K562 (cell line): ENCODE measurements at places on chromosomes 7 and 10.

DNA sequence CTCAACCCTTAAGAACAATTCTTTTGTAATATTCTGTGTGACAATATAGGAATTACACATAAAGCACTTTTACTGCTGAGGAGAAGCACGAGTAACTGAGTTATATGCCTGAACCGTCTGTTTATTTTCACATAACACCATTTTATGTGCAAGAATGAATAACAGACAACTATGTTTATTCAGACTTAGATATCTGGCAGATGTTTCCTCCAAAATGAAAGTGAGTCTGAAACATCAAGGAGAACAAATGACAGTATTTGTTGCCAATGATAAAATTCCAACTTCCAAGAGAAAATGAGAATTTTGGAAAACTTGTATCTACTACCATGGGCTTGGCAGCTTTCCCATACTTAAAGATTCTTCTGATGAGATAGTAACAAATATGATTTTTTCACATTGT is 51.4 kb downstream of the DNMBP start:
- H3K27me3 ChIP-seq: no peaks in the 10 kb centered on the region
- H3K4me1 ChIP-seq: no peaks in the 10 kb centered on the region
- DNase-seq: no peak
- peaks cover 6% of the 10 kb centered on the region; the same call in 1 of the 3 replicates for H3K36me3 ChIP-seq
- no peak overlapping the region for H3K4me3 ChIP-seq
- no peak overlapping the region for H3K27ac ChIP-seq

- DNase-seq: peak; percentile 92
- H3K27ac ChIP-seq: no peak overlapping the region
- no peak overlapping the region for H3K4me3 ChIP-seq
- no peaks in the 10 kb centered on the region for H3K4me1 ChIP-seq
- H3K27me3 ChIP-seq: peaks cover 10% of the 10 kb centered on the region
- no peaks in the 10 kb centered on the region for H3K36me3 ChIP-seq
Measured at GRCh38 chr7:67625257-67625737, 628.7 kb downstream of the TYW1 start.

GRCh38 chr7:11485636-11486035 is 346.4 kb downstream of the THSD7A start:
- H3K4me3 ChIP-seq: no peak overlapping the region
- no peak for DNase-seq
- H3K36me3 ChIP-seq: no peaks in the 10 kb centered on the region
- no peaks in the 10 kb centered on the region for H3K4me1 ChIP-seq

DNA sequence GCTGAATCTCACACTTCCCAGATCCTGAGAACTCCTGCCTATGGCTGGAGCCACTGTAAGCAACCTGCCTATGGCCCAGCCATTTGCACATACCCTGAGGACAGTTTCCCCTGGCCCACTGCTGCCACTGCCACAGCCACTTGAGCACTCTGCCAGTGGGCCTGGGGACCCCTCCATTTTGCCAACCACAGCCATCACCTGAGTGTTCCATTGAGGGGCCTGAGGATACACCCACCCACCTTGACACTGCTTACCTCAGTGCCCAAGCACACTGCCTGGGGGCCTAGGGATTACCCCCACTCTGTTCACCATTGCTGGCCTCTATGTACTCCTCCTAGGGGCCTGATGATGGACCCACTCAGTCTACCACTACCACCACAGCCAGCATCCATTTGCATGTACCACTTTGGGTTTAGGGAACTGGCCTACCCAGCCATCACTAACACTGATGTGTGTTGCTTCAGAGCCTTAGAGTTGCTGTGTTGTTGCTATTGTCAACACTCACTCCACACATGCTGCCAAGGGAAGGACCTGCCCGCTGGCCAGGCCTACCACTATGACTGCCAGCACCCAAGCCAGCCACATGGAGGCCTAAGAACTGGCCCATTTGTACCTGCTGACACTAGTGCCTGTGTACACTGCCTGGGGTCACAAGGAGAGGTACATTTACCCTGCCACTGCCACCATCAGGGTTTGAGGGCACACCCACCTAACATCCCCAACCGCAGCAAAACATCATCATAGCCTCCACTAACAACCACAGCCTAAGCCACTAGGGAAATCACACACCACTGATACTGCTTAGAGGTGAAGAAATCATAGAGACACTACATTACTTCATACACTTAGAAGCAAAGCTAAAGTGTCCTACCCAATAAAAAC is 45.9 kb upstream of the ANTXRL start:
- DNase-seq: no peak
- no peaks in the 10 kb centered on the region for H3K36me3 ChIP-seq
- no peaks in the 10 kb centered on the region; the same call in 1 of the 3 replicates for H3K27me3 ChIP-seq
- H3K4me3 ChIP-seq: no peak overlapping the region

DNA sequence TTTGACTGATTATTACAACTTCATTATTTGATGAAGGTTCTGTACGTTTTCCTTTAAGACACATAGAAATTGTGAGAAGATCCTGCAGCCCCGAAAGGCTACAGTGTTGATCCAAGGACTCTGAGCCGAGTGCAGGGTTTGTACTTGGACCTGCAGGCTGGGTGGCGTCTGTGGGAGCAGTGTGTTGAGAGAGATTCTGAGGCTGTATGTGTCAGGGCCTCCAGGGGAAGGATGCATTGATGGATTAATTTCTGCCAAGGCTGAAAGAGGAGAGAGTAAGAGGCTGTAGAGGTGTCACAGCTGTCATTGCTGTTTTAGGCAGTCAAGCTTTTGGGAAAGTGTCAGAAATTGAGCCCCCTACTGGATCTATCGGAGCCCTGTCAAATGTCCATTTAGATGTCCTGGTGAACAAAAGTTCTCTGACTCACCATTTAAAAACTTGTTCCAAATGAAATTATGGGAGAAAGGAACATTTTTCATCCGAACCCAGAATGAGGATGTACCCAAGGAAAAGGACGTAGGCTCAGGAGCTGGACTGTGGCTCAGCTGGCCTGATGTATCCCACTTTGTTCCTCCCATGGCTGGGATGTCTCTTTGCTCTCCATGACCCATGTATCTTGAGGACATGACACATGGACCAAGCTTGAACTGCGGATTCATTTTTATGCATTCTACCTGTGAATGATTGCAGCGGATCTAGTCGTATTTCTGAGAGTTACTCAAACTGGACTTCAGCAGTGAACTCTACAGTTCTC is 102.2 kb downstream of the TCF7L2 start:
- no peaks in the 10 kb centered on the region for H3K36me3 ChIP-seq
- peaks cover 16% of the 10 kb centered on the region for H3K27me3 ChIP-seq
- peak; percentile 16 for DNase-seq
- H3K27ac ChIP-seq: no peak overlapping the region
- H3K4me1 ChIP-seq: no peaks in the 10 kb centered on the region; the same call in 1 of the 2 replicates
- H3K4me3 ChIP-seq: no peak overlapping the region

- no peaks in the 10 kb centered on the region for H3K4me1 ChIP-seq
- H3K27ac ChIP-seq: no peak overlapping the region
- H3K36me3 ChIP-seq: no peaks in the 10 kb centered on the region
- H3K27me3 ChIP-seq: no peaks in the 10 kb centered on the region; the same call in 1 of the 2 replicates
- DNase-seq: no peak
Measured at GRCh38 chr10:122257041-122257440, 14.1 kb upstream of the BTBD16 start.

GRCh38 chr10:97974100-97974499 is 56.3 kb downstream of the CRTAC1 start:
- peaks cover 10% of the 10 kb centered on the region; the same call in 1 of the 3 replicates for H3K27me3 ChIP-seq
- H3K4me3 ChIP-seq: no peak overlapping the region
- no peaks in the 10 kb centered on the region for H3K4me1 ChIP-seq
- H3K27ac ChIP-seq: no peak overlapping the region

DNA sequence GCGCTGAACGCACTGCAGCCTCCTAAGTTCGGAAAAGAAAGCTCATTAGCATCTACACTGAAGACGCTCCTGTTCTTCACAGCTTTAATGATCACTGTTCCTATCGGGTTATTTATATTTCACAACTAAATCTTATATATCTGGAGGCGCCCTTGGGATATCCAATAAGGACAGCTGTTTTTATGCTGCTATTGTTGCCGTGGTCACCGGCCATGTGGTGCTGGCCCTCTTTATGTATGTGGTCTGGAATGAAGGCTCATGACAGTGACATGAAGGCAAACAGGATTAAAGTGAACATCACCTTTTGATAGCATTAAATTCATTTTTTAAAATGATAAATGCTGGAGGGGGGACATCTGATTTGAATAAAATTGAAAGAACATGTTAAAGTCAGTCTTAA is 8.8 kb downstream of the BLVRA start:
- H3K4me1 ChIP-seq: peaks cover 64% of the 10 kb centered on the region
- no peaks in the 10 kb centered on the region for H3K27me3 ChIP-seq
- DNase-seq: no peak
- H3K27ac ChIP-seq: no peak overlapping the region
- no peak overlapping the region for H3K4me3 ChIP-seq

- no peak overlapping the region for H3K4me3 ChIP-seq
- H3K27me3 ChIP-seq: peaks cover 8% of the 10 kb centered on the region
- H3K27ac ChIP-seq: no peak overlapping the region
- no peaks in the 10 kb centered on the region for H3K4me1 ChIP-seq
- DNase-seq: no peak
- no peaks in the 10 kb centered on the region for H3K36me3 ChIP-seq
Measured at GRCh38 chr10:45061982-45062381, 61.3 kb downstream of the ZNF22 start.

DNA sequence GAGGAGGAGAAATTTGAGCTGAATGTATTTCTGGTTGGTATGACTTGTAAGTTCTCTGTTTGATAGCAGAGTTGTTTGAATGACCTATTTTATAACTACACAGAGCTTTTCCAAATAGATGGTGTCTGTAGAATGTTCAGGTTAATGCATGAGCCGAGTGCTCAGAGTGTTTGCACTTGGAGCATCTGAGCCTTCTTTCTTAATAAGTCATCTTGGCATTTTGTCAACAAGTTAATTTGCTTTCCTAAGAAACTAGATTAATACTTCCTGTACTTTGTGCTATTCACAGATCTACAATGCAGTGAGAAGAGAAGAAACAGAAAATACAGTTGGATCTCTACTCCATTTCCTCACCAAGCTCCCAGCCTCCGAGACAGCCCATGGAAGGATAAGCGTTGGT is 138.2 kb downstream of the PLCE1 start:
- no peaks in the 10 kb centered on the region for H3K36me3 ChIP-seq
- H3K27me3 ChIP-seq: no peaks in the 10 kb centered on the region
- no peak for DNase-seq
- no peak overlapping the region for H3K27ac ChIP-seq
- H3K4me1 ChIP-seq: no peaks in the 10 kb centered on the region

DNA sequence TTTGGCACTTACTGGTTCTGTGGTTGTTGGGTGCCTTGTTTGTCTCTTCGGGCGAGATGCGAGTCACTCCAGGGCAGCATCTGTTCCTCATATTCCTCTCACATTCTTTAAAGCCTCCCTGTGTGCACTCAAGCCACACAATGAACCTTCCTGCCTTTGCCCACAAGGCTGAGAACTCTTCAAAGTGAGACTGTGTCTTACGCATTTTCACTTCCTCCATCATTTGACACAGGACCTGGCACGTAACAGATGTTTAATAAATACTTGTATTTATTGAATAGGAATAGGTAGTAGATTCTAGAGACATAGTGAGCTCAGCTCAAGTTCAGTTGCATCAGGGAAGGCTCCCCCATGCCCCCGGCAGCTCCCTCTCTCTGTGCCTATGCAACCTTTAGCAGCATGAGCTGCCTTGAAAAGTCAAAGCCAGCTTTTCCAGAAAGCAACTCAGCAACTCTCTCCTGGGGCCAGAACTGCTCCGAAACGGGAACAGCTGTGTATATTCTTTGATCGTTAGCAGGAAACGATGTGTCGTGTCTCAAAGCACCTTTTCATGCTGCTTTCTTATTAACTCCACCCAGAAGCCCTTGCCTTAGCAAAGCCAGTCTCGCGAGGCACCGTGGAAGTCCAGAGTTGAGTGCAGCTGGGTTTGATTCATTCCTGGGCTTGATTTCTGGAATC is 97.5 kb downstream of the PFKFB3 start:
- H3K4me3 ChIP-seq: no peak overlapping the region
- H3K36me3 ChIP-seq: no peaks in the 10 kb centered on the region
- H3K27me3 ChIP-seq: peaks cover 10% of the 10 kb centered on the region; the same call in 2 of the 3 replicates
- H3K27ac ChIP-seq: no peak overlapping the region

DNA sequence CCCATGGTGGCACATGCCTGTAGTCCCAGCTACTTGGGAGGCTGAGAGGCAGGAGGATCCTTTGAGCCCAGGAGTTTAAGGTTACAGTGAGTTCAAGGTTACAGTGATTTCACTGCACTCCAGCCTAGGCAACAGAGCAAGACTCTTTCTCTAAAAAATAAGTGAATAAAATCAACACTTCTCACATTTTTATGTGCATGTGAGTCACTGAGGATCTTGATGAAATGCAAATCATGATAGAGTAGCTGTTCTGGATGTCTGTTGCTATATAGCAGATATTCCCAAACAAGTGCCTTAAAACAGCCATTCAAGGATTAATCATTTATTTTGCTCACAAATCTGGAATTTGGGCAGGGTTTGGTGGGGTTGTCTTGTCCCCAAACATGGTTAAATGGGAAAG is 62.3 kb upstream of the ARHGAP12 start:
- H3K4me3 ChIP-seq: no peak overlapping the region
- DNase-seq: no peak
- H3K36me3 ChIP-seq: no peaks in the 10 kb centered on the region
- H3K27ac ChIP-seq: no peak overlapping the region
- no peaks in the 10 kb centered on the region for H3K4me1 ChIP-seq

GRCh38 chr7:45584261-45585210 is 10.4 kb downstream of the ADCY1 start:
- no peaks in the 10 kb centered on the region for H3K36me3 ChIP-seq
- H3K4me1 ChIP-seq: no peaks in the 10 kb centered on the region
- no peak overlapping the region for H3K4me3 ChIP-seq
- no peak for DNase-seq

- H3K4me1 ChIP-seq: no peaks in the 10 kb centered on the region
- H3K36me3 ChIP-seq: no peaks in the 10 kb centered on the region
- H3K27me3 ChIP-seq: no peaks in the 10 kb centered on the region; the same call in 2 of the 3 replicates
- no peak overlapping the region for H3K27ac ChIP-seq
Measured at GRCh38 chr10:46234431-46235060, 52.3 kb upstream of the ANTXRL start.

DNA sequence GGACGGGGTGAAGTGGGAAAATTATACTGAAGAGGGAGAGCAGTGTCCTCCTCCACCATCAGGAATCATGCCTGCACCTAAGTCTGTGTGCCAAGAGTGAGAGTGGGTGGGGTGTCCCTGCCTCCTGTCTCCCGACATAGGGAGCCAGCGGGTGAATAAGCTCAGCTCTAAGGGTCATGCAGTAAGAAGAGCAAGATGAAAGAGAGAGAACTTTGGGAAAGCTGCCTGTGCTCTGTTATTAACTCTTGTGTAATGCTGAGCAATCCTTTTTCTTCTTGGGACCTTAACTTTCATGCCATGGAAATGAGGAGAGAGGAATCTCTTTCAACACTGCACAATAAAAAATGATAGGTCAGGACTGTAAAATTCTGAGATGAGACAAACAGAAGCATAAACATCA is 7.9 kb upstream of the TCAF1 start:
- no peaks in the 10 kb centered on the region for H3K36me3 ChIP-seq
- peaks cover 8% of the 10 kb centered on the region for H3K27me3 ChIP-seq
- no peak overlapping the region for H3K4me3 ChIP-seq
- no peak for DNase-seq
- H3K27ac ChIP-seq: no peak overlapping the region
